ENCODE measurements at places on chromosomes 3 and 15. TPM values are rescaled to one million over a fixed set of nuclear protein-coding genes. Genes with fewer than 3 reads are reported as not detected.

CD276 gene
- 20.9 TPM for total RNA-seq

CHST13 gene
- 0.29 TPM for total RNA-seq

CHRNA3 gene
- not detected for total RNA-seq

HCLS1 gene
- 144 TPM for total RNA-seq

FEZF2 gene
- total RNA-seq = not detected

ZNF660 gene
- total RNA-seq = 4.0 TPM

FBXO40 gene
- not detected for total RNA-seq

DNA sequence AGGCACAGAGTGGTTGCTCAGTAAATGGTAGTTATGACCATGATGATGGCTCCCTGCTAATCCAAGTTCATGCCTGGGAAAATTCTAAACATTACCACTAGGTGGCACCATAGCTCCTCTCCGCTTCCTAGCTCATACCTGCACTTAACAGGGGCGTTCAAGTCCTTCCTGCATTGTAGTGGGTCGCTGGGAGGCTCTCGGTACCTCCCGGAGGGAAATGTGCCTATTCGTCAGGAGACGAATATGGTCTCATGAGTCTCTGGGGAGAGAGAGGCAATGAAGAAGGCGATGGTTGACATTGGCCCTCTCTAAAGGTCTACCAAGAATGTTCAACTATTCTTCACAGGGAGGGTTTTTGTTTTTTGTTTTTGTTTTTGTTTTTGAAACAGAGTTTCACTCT, 10.9 kb downstream of the MESP1 start:
- H3K4me1 ChIP-seq = no peaks in the 10 kb centered on the region
- no peaks in the 10 kb centered on the region for H3K27me3 ChIP-seq
- H3K4me3 ChIP-seq = no peak overlapping the region

- H3K27ac ChIP-seq = no peak overlapping the region
- H3K4me3 ChIP-seq = no peak overlapping the region
- DNase-seq = no peak
- no peaks in the 10 kb centered on the region for H3K36me3 ChIP-seq
- H3K4me1 ChIP-seq = no peaks in the 10 kb centered on the region
- no peaks in the 10 kb centered on the region for H3K27me3 ChIP-seq
Observed at GRCh38 chr15:81882504-81882903, 163.3 kb downstream of the MEX3B start.

GRCh38 chr3:133538154-133538553, 35.3 kb upstream of the CDV3 start:
- no peaks in the 10 kb centered on the region for H3K36me3 ChIP-seq
- H3K4me3 ChIP-seq = no peak overlapping the region
- DNase-seq = no peak
- peaks cover 8% of the 10 kb centered on the region for H3K4me1 ChIP-seq
- no peak overlapping the region for H3K27ac ChIP-seq
- no peaks in the 10 kb centered on the region for H3K27me3 ChIP-seq

DNA sequence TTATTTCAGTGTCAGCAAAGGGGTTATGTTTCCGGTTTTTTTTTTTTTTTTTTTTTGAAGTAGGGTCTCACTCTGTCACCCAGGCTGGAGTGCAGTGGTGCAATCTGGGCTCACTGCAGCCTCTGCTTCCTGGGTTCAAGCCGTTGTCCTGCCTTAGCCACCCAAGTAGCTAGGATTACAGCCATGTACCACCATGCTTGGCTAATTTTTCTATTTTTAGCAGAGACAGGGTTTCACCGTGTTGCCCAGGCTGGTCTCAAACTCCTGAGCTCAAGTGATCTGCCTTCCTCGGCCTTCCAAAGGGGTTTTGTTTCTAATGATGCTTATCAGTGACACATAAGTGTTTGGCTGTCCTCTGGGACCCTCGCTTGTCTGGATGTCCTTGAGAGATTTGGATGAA, 235.7 kb upstream of the C2CD4B start:
- H3K27ac ChIP-seq = no peak overlapping the region
- H3K4me1 ChIP-seq = no peaks in the 10 kb centered on the region
- no peak overlapping the region for H3K4me3 ChIP-seq
